ENCODE measurements at places on chromosomes 12 and 14.
A peak's percentile ranks its signal among the peaks of the same experiment; 100 is the strongest.

GRCh38 chr12:3342051-3342450 lies 149.0 kb upstream of the PRMT8 start:
- no peak for DNase-seq

- DNase-seq: peak; percentile 77
Measured at GRCh38 chr12:124466216-124467128, 100.9 kb downstream of the NCOR2 start.

DNA sequence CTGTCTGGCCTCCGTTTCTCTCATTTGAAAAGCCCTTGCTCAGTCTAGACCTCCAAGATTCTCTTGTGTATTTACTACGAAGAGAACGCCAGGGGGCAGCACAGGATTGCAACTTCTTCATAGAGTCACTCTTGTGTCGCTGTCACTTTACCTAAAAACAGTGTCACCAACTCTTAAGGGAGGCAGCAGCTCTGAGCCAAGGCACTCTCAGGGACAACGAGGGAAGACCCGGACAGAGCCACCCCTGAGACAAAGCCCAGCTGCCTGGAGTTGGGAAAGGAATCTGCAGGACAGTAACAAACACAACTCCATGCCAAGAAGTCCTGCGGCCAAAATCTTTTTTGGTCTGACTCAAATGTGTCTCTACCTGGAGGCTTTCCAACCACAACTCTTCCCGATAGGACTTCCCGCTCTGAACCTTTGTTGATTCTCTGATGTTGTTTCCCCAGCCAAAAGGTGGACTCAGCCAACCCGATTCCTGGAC lies 9.6 kb upstream of the RPAP3 start:
- DNase-seq: peak; percentile 76

DNA sequence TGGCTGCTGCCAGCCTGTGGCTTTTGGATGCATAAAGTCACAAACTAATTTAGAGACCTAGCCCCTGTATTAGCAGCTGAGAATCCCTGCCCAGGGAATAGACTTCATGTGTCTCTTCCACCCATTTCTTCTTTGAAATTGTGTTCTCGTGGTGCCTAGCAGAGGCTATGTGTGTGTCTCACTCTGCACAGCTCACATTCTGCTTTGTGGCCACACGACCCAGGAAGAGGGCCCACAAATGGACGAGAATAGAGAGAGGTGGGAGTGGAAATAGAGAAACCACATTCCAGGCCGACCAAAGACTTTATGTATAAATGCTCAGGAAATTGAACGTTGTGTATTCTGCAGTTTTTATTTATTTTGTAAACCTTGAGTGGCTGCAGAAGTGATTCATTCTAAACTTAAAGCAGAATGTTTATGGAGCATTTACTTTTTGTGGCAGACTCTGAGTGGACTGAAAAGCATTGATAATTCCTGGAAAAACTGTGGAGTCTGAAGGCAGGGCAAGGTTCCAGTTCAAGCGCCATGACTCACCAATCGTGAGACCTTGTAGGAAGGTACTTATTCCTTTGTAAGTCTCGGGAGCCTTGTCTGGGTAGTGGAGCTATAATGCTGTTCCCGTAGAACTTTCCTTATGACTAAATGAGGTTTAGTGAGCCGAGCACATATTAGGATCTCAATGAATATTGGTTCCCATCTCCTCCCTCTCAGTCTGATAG lies 9.1 kb downstream of the B4GALNT3 start:
- no peak for DNase-seq

DNA sequence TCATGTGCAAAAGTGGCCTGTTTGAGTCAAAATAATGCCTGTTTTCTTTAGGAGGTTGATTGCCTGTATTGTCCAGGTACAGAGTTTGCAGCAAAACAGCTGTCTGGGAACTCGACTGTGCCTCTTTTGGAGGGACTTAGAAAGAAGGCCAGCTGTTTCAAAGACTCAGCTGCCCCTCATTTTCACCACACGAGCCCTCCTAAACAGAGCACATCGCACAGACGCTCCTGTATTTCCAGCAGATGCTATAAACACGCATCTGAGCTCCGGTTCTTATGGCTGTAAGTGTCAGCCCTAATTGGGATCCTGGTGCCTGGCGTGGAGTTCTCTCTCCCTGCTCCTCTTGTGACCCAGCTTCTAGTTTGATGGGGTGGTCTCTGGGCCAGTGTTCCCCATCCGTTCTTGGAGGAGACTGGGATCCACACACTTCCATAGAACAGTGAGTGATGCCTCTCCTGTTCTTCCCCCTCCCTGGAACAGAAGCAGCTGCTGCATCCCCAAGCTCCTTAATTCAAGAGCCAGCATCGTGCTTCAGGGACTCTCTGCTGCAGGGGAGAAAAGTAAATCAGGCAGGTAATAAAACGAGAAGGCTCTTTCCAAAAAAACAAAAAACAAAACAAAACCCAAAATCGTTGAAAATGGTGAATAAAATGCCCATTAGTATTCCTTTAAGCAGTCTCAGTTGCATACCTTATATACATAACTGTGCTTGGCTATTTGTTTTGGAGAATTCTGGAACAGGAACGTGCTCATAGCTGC lies 269.0 kb downstream of the SLC15A4 start:
- DNase-seq: no peak

GRCh38 chr12:75528272-75528671 lies 16.9 kb upstream of the KRR1 start:
- DNase-seq: no peak

- no peak for DNase-seq
Measured at GRCh38 chr14:28767853-28768741, 1.5 kb downstream of the FOXG1 start.

DNA sequence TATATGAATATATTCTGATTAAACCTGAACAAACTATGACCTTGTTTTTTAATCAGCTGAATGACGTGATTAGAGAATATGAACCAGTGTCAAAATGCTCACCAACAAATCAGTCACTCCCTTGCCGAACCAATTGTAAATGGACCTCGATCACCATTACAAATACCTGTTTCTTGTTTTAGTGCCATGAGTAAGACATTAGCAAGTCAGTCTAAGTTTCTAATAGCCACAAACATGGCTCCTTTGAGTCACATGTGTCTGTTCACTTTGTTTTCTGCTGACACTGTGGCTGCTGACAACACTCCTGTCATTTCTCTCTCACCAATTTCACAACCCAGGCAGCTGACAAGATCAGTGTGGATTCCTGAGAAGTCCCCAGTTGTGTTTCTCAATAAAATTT lies 286.2 kb upstream of the MDGA2 start:
- DNase-seq: no peak

GRCh38 chr14:25411781-25412757 lies 362.1 kb upstream of the STXBP6 start:
- DNase-seq: no peak

DNA sequence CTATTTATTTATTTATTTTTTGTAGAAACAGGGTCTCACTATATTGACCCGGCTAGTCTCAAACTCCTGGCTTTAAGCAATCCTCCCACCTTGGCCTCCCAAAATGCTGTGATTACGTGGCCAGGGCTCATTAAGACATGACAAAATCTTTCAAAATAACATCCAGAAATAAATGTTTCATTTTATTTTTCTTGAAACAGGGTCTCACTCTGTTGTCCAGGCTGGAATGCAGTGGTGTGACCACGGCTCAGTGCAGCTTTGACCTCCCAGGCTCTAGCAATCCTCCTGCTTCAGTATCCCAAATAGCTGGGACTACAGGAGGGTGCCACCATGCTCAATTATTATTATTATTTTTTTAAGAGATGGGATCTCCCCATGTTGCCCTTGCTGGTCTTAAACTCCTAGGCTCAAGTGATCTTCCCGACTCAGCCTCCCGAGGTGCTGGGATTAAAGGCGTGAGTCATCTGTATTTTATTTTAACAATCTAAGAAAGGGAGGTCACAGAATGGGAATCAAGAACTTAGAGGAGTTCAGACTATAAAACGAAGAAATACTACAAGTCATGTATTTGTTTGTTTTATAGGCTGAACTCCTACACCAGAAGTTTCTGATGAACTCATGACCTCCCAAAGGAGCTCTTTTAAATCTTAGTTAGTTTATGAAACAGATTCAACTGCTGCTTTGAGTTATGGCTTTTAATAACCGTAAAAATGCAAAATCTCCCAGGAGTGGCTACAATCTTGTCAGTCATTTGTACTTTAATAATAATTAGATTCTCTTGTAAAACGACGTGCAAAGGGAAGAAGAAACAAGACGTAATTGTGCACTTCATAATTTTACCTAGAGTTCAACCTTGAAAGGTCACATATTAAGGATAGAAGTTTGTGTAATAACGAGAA lies 2.1 kb upstream of the TMEM263 start:
- DNase-seq: no peak

DNA sequence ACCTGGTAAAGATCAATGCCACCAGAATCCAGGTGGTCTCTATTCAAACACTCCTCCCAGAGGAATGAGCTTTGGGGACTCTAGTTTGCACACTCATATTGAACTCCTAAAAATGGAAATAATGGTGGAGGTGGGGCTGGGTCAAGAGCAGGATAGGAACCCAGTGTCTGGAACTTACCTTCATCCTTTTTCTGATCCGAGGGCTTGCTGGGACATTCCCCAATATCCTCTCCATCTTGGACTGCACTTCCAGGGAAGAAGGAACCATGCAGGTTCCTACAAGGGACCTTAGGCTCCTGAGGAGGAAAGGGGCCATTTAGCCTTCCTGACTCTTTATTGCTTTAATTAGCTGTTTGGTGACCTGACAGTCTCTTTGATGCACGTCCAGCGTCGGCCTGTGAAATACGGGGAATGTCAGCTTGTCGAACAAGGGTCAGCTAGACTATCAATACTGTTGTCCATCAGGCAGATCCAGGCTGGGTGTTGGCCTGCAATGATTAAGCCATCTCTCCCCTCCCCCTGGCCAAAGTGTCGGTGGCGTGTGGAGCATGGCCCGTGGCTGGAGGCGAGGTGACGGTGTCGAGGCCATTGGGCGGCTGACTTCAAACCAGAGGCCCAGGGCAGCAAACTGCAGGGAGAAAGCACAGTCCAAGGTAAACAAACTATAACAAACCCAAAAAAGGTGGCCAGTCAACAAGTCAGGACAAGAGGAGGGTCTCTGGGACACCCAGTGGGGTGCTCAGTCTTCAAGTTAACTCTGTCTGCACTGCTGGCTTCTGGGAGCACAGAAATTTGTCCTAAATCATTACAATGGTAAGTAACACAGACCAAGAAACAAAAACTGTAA lies 405.2 kb upstream of the TBX3 start:
- DNase-seq: no peak

GRCh38 chr14:68386950-68387779 lies 405.7 kb downstream of the ZFP36L1 start:
- no peak for DNase-seq

DNA sequence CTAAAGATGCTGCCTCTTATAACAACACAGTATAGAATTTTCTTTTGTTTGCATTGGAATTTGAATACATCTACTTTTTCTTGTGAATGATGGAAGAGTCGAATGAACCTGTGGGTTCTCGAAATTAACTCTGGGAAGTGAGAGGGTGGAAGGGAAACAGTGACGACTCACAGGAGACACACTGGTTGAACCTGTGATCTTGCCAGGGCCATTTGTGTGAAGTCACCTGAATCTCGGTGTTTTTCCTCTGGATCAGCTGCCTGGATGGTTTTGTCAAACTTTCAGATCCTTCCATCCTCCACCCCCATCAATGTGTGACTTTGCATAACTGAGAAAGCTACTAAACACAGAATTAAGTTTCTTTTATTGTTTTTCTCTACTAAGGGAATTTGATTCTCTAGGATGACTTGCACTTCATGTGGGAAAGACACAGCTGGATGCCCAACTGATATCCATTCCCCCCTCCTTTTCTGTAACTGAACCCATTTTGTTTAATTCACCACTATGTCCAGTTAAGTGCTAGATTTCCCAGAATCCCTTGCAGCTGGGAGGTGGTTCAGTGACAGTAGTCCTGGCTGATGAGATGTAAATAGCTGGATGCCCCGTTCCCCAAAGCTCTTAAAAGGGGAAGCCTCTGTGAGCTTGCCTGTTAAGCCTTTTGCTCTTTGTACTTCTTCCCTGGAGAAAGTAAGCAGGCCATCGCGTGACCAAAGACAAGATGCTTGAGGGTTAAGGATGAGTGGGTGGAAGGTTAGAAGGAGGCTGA lies 6.3 kb downstream of the PPFIBP1 start:
- no peak for DNase-seq

DNA sequence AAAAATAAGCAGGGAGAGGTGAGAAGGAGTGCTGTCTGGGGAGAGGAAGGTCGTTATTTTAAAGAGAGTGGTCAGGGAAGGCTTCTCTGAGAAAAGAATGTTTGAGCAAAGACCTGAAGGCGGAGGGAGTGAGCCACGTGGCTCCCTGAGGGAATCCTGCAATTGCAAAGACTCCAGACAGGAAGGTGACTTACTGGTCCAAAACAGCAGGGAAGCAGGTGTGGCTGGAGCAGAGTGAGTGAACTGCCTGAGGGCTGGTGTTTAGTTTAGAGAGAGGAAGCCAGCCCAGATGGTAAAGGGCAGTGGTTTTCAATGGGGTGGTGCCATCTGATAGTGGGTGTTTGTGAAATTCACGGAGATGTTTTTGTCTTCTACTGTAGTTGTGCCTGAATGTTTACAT lies 58.8 kb upstream of the LTA4H start:
- DNase-seq: no peak

DNA sequence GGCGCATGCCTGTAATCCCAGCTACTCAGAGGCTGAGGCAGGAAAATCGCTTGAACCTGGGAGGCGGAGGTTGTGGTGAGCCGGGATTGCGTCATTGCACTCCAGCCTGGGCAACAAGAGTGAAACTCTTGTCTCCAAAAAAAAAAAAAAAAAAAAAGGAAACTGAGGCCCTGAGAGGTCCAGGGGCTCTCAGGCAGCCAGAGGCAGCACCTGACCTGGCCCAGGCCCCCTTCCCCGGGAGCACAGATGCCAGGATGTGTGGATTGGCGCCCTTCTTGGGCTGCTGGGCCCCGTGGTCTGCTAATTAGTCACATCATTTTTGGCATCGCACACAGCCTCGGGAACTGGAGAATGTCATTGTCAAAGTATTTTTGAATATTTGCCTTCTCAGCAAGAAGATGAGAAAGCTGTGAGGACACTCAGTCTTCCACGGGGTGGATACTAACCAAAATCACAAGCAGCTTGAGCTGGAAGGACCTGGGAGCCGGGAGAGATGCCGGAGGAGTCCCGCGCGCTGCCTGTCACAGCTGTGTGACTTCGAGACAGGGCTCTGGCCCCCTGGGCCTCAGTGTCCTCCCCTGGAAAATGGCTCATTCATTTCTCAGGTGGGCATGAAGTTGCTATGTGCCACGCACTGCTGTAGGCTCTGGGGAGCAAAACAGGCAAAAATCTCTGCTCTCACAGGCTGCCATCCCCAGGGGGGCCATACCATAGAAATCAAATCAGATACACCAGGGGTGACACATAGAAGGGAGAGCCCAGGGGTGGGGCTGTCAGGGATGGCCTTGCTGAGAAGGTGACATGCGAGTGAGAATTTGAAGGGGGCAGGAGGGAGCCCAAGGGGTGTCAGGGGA lies 12.5 kb upstream of the RCOR1 start:
- no peak for DNase-seq

GRCh38 chr12:126994599-126994998 lies 1272.4 kb upstream of the TMEM132C start:
- no peak for DNase-seq

- peak; percentile 44 for DNase-seq
Measured at GRCh38 chr12:65602610-65603295, 221.5 kb upstream of the HMGA2 start.
